ENCODE measurements at places on chromosomes 5 and 9.

DNA sequence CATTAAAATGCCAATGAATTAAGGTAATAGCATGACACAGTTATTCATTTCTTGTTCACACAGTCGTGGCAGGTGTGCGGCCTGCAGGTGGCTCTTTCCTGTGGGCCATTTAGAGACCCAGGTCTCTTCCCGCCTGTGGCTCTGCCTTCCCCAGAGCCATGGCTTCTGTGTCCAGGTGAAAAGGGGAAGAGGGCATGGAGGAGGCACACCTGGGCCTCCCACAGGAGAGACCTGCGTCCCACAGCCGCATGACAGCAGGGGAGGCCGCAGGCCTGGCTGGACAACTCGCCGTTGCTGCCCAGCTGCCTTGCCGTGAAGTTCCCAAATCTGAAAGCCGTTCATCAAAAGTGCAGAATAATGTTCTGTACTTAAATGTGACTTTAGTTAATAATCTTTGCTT is 14.4 kb upstream of the PLEKHG4B start:
- DNase-seq = no peak

- DNase-seq = no peak
These were observed 647.7 kb upstream of the WWC1 start for GRCh38 chr5:167643631-167644280.

DNA sequence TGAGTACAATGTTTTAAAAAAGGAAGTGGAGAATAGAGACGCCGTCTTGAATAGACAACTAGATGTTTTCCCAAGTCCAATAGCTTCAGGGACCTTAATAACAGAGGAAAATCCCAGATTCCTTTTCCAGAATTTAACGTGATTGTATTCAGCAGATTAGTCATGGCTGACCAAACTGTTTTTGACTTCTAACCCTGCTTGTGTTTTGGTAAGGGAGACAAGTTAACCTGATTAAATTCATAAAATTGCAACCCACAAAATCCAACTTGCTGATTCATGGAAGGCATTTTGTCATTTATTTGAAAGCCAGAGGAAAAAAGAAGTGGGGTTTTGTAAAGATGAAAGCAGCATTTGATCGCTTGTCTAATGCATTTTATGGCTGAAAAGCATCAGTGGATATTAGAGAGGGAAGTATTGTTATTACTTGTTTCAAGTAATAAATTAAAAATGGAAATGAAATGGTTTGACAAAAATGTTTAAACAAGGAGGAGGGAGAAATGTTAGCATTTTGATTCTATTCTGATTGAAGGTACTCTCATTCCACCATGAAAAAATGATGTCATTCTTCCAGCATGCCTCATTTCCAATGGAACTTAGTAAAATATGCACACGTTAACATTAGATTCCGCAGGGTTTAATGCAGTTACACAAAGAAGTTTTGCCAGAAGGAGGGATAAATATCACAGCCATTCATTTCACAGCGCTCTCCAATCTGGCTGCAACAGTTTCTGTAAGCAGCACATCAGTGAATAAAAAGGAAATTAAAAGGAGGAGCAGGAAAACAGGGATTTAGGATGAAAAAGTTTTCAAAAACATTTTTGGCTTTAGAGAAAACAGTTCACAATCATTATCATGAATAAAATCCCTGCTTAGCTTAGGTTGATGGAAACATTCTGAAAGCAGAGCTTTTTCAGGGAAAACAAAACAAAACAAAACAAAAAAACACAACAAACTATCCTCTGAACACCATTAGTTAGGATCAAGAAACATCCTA is 314.7 kb downstream of the PRR16 start:
- DNase-seq = no peak

- DNase-seq = no peak
These were observed 1.4 kb downstream of the NRG2 start for GRCh38 chr5:140041492-140042392.

GRCh38 chr5:93186076-93186682 is 394.8 kb downstream of the NR2F1-AS1 start:
- DNase-seq = no peak

GRCh38 chr9:18865542-18865941 is 167.5 kb downstream of the SAXO1 start:
- no peak for DNase-seq

GRCh38 chr9:20948703-20949102 is 82.7 kb downstream of the HACD4 start:
- DNase-seq = no peak

GRCh38 chr9:134993996-134994720 is 76.4 kb upstream of the FCN1 start:
- DNase-seq = no peak

DNA sequence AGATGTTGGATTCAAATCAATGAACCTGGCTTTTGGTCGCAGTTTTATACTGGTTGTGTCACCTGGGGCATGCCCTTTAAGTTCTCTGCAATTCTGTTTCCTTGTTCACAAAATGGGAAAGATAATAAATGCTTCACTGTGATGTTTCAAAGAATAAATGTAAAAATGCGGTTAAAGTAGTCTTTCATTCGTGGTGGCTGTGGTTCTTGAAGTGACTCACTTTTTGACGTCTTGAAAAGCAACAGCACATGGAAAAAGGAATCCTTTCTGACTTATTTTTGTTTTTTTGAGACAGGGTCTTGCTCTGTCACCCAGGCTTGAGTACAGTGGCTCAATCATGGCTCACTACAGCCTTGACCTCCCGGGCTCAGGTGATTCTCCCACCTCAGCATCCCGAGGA is 88.4 kb upstream of the SLIT3 start:
- no peak for DNase-seq

DNA sequence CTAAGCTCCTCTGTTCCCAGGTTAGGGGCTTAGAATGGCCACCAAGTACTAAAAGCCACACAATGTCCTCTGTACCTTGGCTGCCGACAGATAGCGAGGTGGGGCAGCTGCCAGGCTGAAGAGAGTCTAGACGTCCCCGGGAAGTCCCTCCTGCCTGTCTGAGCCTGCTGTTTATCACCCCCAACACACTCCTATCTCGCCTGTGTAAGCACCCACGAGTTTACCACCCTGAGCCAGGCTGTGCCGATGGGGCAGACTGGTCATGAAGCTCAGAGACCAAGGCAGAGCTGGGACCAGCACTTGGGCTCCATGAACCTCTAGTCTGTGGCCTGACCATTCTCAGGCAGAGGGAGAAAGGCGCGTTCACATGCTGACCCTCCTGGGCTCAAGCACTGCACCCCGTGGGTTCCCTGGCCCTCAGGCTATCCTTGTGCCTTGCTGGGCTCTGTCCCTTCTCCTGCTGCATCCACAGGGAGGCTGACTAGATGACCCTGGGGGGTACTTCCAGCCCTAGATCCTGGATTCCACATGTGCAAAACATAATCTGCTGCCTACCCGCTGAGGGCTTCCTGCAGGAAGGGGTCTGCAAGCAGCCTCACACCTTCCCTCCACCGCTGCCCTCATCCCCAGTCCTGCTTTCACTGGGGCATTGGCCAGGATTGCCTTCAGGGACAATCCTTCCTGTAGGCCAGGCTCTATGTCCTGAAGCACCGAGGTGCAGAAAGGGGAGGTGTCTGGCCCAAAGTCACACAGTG is 18.6 kb upstream of the SLC25A51 start:
- no peak for DNase-seq

GRCh38 chr9:9904041-9904440 is 708.8 kb downstream of the PTPRD start:
- DNase-seq = no peak

DNA sequence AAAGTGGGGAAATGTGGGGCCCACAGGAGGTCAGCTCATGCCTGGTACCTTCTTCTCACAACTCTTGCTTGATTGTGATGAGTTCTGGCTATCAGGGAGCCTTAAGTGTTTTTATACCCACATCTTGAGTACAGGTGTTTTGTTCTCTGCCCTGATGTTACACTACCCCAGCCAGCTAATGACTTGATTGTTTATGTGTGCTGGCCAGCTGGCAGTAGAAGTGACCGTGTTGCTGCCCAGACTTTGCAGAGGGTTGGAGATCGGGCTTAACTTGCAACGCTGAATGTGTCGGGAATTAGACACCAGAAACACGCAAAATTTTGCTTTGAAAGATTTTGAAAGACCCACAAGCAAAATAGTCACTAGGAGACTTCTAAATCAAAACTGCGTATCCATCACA is 16.9 kb upstream of the ZDHHC11B start:
- DNase-seq = no peak

GRCh38 chr9:85416715-85417114 is 325.0 kb downstream of the AGTPBP1 start:
- no peak for DNase-seq

DNA sequence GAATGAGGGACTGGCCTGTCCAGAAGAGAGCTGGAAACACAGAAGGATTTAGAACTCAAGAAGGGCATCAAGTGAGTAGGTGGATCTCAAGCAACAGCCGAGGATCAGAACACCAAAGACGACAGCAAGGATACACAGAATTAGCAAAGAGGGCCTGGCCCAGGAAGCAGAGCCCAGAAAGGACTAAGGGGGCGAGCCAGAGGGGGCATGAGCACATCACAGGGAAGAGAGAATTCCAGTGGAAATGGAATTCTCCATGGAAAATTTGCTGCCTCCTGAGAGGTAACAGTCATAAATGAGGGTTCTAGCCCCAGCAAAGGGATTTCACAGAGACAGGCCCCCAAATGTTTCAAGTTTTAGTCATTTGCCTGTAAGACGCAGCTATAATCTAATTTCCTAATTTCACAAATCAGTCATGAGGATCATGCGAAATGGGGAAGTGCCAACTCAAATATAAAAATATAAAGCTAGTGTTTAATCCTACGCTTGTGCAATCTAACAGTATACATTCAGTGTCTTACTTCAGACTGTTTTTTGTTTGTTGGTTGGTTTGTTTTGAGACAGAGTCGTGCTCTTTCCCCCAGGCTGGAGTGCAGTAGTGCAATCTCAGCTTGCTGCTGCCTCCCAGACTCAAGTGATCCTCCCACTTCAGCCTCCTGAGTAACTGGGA is 46.7 kb downstream of the FNBP1 start:
- DNase-seq = no peak

GRCh38 chr9:121576281-121577075 is 75.0 kb upstream of the DAB2IP start:
- DNase-seq = no peak

DNA sequence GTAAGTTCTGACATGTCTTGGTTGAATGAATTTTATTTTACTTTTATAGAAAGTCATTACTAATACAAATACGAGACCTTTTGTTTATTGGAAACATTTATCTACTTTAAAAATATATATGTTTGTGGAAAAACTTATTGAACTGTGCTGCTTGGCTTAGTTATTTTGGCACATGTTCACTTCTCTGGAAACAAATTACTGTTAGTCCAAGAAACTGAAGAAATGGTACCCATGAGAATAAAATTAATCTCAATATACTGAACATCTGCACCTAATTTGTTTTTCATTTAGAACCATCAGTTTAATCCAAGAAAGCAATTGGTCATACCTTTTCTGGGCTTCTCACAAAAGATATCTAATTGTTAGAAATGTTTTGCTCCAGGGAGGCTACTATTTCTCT is 32.2 kb downstream of the INVS start:
- DNase-seq = no peak

DNA sequence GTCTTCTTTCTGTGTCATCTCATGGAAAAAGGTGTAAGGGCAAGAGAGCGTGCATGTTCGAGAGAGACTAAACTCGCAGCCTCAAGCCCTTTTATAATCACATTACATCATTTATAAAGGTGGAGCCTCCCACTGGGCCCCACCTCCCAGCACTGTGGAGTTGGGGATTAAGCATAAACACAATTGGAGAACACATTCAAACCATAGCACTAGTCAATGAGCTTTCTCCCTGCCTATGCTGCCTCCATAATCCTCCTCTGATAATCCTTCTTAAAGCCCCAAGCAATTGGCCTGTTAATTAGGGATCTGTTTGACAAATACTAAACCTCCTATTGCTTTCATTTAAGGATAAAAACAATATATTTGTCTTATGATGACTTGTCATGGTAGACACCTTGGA is 99.6 kb downstream of the NMUR2 start:
- DNase-seq = no peak

GRCh38 chr9:124764774-124765438 is 6.2 kb downstream of the NR6A1 start:
- no peak for DNase-seq

DNA sequence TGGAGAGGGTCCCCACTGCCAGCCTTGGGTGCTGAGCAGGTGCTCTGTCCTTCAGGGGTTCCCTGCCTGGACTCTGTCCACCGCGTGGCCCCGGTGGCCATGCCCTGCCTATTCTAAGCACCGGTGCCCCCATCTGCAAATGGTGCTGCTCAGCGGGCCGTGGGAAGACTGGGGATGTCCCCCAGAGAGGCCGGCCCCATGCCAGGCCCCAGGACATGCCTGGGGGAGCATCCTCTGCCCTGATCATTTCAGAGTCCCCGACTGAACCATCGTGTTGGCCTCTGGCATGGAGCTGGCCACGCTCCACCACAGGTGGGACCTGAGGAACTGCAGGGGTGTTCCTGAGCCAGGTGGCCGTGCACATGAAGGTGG is 64.7 kb downstream of the RXRA start:
- no peak for DNase-seq
